ENCODE measurements at places on chromosomes 6 and 20.

DNA sequence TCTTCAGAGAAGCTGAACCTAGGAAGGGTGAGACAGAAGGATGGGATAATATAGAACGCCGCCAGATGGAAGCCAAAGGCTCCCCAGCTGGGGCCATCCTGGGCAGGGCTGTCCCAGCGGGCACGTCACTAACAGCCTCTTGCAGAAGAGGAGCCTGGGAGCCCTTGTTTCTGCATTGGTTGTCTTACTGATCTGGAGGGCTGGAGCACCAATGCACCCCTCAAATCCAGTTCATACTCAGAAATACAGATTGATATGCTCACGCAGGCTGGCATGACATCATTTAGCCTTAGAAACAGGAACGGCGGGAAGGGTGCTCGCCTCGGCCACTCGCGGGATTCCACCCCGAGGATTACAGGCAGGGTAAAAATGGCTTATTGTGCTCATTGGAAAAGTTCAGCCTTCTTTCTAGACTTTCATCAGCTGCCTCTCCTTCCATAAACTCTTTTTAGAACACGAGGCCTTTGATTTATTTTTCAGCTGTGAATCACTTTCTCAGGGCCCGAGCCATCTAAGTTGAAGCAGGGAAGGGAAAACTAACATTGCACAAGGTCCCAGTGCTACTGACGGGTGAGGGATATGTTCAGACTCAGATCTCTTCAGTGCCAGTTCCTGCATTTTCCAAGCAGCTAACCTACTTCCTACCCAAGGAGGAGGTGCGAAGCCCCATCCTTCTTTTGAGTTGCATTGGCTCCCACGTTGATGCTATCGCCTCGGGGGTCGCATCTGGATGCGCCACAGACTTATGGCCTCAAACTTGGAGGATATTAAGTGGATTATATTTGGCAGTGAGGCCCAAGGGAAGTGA, 82.3 kb downstream of the GMPR start:
- DNase-seq = peak; percentile 68

- DNase-seq = no peak
Measured at GRCh38 chr20:13141546-13141945, 79.5 kb upstream of the ISM1 start.

GRCh38 chr20:33640287-33640686, 21.8 kb upstream of the C20orf144 start:
- peak; percentile 66 for DNase-seq

GRCh38 chr20:16761305-16761829, 13.2 kb downstream of the OTOR start:
- peak; percentile 89 for DNase-seq

DNA sequence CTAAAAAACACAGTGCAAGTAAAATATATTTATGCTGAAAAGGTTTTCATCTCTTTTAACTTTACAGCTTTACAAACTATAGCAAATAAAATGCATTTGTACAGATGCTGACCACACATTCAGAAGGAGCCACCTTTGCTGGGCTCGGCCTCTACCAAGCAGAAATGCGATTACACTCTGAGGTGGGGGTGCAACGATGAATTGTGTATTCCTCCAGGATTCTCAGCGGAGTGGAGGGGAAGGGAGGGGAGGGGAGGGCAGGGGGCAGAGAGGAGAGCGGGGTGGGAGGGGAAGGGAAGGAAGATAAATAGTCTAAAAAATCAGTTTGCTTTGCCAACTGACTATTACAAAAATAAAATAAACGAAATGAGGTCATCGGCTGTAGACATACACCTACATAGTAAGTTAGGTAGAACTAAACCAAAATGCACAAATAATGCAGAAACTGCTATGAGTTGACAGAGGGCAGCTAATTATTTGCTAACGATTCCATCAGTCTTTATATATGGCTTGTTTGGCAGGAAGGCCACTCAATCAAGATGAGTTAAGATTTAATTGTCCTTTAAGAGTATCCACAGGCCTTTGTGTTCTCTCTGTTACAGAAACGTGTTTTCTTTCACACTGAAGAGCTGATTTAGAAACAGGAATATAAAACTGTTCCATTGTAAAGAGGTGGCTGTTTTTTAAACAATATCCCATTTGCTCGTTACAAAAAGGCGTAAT, 90.1 kb downstream of the TAF4 start:
- DNase-seq = no peak

DNA sequence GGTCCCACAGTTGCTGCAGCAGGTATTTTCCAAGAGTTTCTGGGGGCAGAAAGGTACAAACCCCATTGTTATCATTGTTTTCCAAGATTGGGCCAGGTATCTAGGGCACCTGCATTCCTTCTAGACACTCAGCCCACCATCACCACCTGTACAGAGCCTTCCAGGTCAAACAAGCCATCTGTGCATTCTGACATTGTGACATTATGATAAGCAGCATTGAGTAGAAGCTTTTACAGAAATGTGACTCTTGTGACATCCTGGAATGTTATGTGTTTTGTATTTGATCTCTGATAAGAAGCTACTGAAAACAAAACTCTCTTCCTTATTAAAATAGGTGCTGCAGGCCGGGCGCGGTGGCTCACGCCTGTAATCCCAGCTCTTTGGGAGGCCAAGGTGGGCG, 128.1 kb upstream of the CCN2 start:
- no peak for DNase-seq

Data from choroid plexus epithelial cell (primary cell).